Activated CD4-positive, alpha-beta T cell treated with anti-CD3 and anti-CD28 coated beads for 36 hours (primary cell): ENCODE measurements at places on chromosomes 5 and 9. TPM values are rescaled to one million over a fixed set of nuclear protein-coding genes. Genes with fewer than 3 reads are reported as not detected.

The BTNL3 gene
- total RNA-seq, result not detected

The ANKRD18B gene
- 1.5 TPM for total RNA-seq

The MEIKIN gene
- total RNA-seq, result not detected

GRCh38 chr9:78806492-78807160, 509.7 kb downstream of the PSAT1 start:
- no peak for DNase-seq

DNA sequence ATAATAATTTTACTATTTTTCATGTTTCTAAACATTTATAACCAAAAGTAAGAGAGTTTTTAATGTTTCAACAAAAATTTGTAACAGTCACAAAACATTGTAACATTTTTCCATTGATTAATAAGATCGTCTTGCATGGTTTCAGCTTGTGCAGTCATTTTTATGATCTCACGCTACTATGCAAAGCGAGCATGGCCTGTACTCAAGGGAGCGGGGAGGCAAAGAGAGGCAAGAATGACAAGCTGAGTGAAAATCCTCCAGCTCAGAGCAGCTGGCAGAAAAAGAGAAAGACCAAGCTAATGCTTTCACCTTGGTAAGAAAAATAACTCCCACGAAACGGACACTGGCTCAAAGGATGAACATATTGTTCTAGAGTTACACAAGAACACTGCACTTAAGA, 90.0 kb upstream of the SV2C start:
- no peak for DNase-seq

DNA sequence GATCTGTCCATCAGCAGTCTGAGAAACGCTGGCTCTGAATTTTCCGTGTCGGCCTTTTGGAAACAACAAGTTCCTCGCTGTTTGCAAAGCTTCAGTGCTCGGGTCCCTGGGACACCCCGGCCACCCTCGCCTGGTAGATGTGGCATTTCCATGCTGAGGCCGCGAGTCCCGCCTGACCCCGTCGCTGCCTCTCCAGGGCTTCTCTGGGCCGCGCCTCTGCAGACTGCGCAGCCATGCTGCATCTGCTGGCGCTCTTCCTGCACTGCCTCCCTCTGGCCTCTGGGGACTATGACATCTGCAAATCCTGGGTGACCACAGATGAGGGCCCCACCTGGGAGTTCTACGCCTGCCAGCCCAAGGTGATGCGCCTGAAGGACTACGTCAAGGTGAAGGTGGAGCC, 4.7 kb downstream of the NTNG2 start:
- DNase-seq, result peak; percentile 53
